ENCODE measurements at places on chromosomes 11 and 22.

- DNase-seq = no peak
Measured at GRCh38 chr22:49195636-49196035, 632.0 kb downstream of the BRD1 start.

DNA sequence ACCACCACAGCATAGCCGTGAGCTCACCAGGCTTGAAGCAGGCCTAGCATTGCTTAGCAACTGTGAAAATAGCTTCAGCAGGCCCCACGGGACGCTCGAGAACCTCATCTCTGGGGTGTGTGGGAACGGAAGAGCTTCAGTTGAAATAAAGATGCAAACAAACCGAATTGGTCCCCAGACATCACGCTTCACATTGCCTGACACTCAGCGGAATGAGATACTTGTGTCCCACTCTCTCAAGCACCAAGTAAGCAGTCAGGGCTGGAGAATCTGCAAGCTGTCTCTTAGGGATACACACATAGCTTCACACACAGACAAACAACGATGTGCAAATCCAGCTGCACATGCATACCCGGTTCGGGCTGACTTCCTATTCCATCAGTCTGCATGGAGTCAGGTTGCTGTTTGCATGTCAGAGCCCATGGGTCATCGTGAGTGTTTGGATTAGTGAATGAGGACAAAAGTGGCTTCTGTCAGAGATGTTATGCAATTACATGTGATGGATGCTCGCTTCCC is 205.7 kb downstream of the SNX19 start:
- no peak for DNase-seq

- DNase-seq = no peak
Measured at GRCh38 chr11:63527667-63528066, 8.9 kb upstream of the PLAAT4 start.

GRCh38 chr11:126465573-126466188 is 110.2 kb downstream of the ST3GAL4 start:
- DNase-seq = no peak

DNA sequence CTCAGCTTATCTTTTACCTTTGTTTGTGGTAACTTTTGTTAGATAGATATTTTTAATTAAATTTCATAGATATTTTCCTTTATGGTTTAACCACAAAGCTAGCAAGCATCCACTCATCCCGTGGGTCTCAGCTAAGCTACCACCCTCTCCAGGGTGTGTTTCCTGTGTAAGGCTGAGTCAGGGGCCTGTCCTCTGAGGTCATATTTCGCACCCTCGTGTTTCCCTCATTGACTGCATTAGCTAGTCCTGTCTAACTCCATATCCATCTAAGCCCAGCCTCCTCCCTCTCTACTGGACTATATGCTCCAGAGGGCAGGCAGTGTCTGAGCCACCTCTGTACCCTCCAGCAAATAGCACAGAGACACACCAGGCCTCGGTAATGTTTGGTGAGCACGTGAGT is 16.7 kb downstream of the XRRA1 start:
- DNase-seq = no peak

GRCh38 chr11:65383778-65384177 is 1.3 kb upstream of the SLC25A45 start:
- no peak for DNase-seq

DNA sequence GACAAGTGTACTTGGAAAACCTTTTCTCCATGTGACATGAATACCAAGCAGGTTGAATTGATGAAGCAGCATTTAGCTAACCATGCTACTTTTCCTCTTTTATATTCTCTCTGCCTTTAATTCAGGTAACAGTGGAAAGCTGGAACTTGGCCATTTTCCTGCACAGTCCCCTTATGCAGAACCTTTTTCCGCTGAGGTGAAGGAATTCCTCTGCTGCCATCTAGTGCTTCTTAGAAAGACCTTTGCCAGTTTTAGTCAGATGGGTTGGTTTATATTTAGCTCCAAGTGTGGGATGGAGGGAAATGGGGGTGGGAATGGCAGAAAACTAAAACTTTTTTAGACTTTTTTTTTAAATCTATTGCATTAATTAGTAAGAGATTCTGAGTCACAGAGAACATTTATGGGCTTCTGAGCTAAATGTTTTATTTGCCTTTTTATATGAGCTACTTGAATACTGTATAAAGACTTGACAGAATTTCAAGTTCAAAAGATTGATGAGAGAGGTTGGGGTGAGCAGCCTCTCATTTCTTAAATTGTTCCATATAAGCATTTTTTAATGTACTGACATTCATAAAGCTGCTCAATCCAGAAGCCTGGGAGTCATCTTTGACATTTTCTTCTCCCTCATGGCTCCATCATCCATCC is 153.9 kb upstream of the ZC3H12C start:
- no peak for DNase-seq

GRCh38 chr11:125593114-125593820 is 615 bp downstream of the STT3A start:
- DNase-seq = no peak

GRCh38 chr11:134516529-134516928 is 104.5 kb upstream of the B3GAT1 start:
- DNase-seq = peak; percentile 53

- DNase-seq = no peak
Measured at GRCh38 chr22:23901600-23901999, 7.4 kb downstream of the MIF start.

DNA sequence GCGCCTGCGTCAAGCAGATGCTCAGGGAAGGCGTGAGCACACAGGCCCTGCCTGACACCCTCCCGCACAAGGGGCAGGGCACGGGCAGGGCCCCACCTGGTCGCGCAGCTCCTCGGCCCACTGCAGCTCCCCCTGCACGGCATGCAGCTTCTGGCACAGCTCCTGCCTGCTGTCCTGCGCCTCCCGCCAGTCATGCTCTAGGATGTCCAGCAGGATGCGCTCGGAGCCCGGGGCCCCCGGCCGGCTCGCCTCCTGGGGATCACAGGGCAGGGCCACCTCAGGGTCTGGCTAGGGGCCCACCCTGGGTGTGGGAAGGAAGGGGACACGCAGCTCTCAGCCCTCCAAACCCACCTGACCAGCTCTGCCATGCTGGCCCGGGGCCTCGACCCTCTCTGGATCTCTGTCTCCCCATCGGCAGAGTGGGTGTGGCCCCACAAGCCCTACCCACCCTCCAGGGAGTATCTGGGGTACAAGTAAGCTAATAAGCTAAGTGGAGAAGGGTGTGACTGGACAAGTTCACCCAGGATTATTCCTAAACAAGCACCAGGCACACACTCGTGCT is 10.7 kb downstream of the CARD10 start:
- DNase-seq = no peak

DNA sequence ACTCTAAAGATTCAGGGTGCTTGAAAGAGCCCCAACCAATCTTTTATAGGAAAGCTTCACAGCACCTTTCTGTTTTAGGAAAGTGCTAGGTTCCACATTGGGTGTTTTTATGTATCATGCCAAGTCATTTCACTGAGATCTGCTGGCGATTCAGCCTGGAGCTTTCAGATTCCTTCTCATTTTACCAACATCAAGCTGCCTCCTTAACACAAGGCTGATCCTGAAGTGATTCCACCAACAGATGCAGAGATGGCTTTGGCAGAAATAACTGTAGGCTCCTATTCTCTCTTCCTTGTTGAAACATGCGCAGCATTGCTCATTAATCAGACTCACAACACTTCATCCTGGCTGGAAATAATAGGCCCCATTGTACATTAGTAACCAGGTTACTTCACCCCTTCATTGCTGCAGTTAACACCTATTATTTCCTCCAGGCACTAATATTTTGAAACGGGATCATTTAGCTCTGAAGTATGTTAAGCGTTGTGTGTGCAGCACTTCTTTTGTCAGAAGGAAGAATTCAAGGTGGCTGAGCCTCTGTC is 89.0 kb downstream of the OPCML start:
- no peak for DNase-seq

GRCh38 chr11:40140560-40140959 is 1318.9 kb downstream of the LRRC4C start:
- DNase-seq = no peak

DNA sequence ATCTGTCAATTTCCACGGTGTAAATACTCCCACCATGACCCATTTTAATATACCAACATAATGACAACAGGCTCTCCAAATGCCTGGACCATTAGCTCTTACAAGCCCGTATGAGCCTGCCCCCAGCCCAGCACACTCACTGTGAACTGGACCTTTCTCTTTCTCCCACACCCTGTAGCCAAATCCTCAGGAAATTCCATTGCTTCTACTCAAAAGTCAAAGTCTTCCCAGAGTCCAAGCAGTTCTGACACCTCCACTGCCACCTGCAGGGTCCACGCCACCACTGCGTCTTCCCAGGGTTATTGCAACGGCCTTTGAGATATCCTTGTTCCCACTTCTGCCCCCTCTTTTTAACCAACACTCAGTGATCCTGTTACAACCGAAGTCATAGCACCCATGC is 110.1 kb upstream of the ASPHD2 start:
- DNase-seq = no peak

DNA sequence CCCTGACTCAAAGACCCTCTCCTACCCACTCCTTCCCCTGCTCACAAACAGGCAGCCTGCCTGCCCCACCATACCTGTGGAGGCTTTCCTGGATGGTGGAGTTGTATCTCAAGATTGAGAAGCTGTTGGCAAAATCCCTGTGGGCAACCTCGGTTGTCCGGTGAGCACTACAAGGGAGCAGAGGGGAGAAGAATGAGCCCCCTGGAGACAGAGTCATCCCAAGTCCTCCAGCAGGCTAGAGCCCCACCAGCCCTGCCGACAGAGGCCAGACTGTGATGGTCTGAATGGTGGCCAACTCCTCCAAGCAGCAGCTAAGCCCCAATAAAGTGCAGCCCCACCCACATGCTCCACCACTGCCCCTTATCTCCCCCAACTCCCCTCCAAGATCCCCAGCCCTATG is 17.5 kb downstream of the TMPRSS13 start:
- no peak for DNase-seq

- DNase-seq = no peak
Measured at GRCh38 chr11:65429068-65429681, 6.6 kb downstream of the NEAT1 start.

GRCh38 chr11:131428853-131429252 is 58.4 kb downstream of the NTM start:
- no peak for DNase-seq

GRCh38 chr11:130548491-130548833 is 100.0 kb downstream of the ADAMTS15 start:
- DNase-seq = no peak

- DNase-seq = no peak
Measured at GRCh38 chr11:79060081-79060953, 380.5 kb downstream of the TENM4 start.

- DNase-seq = no peak
Measured at GRCh38 chr11:114147375-114148012, 88.0 kb downstream of the ZBTB16 start.

- DNase-seq = no peak
Measured at GRCh38 chr11:72581067-72581466, 93.2 kb downstream of the PDE2A start.

GRCh38 chr11:11045156-11045930 is 187.5 kb upstream of the ZBED5 start:
- DNase-seq = no peak

DNA sequence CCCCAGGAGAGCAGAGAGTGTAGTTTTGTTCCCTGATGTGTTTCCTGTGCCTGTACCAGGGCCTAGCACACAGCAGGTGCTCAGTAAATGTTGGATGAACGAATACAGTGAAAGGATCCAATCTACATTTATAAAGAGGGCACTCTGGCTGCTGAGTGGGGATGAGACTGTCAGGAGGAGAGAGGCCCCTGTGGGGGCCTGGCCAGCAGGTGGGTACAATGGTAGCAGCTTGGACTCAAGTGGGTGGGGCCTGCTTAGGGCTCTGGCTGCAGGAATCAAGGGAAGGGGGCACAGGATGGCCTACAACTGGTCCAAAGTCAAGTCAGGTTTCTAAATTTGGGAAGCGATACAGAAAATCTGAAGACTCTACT is 156.6 kb upstream of the GRK3 start:
- no peak for DNase-seq

DNA sequence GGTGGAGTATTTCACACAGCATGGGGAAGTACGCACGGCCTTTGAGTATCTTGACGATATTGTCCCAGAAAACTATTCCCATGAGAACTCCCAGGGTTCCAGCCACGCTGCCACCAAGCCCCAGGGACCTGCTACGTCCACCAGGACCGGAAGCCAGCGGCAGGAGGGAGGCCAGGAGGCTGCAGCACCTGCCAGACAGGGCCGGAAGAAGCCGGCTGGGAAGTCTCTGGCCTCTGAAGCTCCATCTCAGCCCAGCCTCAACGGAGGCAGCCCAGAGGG is 32.6 kb downstream of the IGHMBP2 start:
- no peak for DNase-seq

DNA sequence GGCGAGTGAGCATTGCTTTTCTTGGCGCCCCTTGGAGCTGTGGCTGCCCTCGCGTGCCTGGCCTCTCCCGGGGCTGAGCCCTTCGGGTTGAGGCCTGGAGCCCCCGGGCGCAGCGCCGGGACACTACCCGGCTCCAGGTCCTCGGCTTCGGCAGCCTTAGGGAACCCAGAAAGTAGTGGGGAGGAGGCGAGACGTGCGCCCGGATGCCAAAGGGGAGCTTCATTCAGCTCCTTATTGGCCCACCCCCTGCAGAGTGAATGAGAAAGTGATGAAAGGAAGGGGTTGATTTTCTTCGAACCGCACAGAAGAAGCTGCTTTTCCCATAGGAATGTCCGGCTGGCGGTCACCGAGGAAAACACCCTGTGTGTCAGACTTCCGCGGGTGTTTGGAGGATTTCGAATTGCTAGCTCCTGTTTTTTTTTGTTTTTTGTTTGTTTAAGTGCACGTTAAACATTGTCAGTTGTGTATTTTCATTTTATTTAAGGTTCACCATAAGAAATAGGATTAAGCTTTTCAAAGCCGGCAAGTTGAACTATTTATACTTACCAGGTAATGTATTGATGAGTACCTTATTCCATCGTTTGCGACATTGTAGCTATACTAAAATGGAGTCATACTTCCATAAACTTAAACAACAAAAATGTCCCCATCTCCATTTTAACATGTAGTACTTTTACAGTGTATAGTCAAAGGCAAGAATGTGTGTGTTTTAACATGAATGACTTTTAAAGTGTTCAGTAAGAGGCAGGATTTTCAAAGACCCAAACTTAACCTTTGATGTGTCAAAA is 841 bp upstream of the EIF4G2 start:
- no peak for DNase-seq

- DNase-seq = no peak
Measured at GRCh38 chr22:26406118-26406517, 22.9 kb upstream of the ASPHD2 start.

DNA sequence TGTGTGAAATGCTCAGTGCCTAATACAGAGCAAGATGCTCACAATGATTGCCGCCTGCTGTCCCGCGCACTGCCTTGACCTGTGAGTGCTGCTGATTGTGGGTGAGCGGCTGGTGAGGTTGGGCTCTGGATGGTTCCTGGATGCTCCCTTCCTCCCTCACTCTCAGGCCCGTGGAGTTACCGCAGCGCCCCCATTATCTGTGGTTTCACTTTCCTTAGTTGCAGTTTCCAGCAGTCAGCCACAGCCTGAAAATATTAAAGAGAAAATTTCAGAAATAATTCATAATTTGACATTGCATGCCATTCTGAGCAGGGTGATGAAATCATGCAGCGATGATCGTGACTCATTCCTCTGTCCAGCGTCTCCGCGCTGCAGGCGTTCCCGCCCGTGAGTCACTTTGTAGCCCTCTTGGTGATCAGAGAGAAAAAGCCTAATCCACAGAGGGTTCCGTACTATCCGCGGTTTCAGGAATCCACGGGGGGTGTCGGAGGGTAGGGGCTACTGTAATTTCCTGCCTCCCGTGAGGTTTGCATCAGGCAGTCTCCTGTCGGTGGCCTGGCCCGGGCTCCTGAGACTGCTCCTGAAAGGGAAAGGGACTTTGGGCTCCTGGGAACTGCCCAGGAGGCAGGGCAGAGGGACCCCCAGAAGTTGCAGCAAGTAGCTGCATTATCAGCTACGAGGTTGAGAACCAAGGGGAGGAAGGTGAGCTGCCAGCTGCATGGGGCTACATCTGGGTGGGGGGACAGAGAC is 10.6 kb downstream of the RPL3 start:
- DNase-seq = no peak
